ENCODE measurements at places on chromosomes 13 and 19.

DNA sequence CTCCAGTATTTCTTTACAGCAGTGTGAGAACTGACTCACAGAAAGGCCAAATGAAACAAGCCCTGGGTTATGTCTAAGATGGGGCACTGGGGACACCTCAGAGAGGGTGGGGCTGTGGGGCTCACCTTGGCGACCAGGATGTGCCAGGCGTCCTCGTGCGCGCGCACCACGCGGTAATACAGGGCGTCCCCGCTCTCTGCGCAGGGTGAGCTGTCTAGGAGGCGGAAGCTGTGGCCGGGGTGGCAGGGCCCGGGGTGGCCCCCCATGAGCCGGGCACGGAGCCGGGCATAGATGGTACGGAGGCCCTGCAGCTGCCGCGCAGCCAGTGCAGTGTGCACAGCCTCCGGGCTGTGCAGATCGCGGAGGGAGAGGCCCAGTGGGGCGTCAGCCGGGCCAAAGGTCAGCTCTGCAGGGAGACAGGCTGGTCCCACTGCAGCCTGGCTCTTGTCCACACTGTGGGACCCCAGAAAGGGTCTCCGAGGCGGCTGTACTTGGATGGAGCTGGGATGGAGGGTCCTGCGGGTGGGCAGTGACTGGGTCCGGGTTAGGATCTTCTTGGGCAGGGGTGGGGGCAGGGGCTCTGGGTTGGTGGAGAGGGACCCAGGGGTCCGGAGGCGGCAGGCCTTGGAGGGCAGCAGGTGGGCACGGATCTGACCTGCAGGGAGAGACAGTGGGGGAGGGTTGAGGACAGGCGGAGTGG is 3.4 kb downstream of the PEAK3 start:
- DNase-seq, result no peak

- no peak for DNase-seq
Measured at GRCh38 chr13:75960538-75960994, 324.4 kb downstream of the LMO7 start.

DNA sequence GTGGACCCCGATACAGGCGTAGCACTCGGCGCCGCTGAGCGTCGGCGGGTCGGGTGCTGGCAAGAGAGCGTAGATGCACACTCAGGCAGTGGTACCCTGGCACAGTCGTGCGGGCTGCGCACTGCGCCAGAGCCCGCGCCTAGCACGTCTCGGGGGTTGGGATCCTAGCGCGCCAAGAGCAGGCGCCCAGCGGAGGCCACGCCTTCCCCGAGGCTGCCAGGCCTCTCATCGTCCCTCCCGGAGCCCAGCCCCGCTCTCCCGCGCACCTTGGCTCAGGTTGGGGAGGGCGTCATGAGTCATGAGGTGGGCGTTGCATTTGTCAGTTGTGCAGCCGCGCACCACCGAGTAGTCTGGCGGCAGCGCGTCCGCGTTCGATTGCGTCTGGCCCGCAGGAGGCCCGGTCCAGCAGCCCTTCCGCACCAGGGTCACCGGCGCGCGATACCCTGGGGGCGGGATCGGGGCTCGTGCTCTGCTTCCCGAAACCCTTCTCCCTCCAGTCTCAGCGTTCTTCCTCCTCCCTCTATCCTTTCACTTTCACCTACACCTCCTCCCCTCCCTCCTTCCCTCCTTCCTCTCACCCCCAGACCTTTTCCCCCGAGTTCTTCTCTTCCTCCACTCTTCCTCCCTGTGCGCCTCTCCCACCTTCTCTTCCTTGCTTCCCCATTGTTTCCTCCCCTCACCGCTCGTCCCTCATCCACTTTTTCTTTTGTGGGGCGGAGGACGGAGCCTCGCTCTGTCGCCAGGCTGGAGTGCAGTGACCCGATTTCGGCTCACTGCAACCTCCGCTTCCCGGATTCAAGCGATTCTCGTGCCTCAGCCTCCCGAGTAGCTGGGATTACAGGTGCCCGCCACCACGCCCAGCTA is 3.5 kb downstream of the LYPD5 start:
- no peak for DNase-seq

DNA sequence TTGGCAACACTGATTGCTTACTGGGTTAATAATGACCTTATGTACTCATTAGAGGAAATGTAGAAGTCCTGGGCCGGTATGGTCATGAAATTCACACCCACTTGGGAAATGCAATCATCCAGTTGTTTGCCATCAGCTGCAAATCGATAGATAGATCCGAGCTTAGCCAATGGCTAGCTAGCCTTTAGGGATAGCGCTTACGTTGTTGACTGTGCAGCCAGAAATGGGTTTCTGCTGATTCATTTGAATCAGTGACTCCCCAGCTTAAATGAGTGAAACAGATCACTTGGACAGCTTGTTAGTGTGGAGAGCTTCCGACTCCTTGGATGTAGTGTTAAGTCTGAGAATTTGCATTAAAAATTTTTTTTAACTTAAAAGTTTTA is 11.8 kb downstream of the IL17D start:
- no peak for DNase-seq

- DNase-seq, result no peak
Measured at GRCh38 chr13:105232439-105232838, 1303.0 kb downstream of the EFNB2 start.

GRCh38 chr19:55223291-55224037 is 5.1 kb downstream of the TMEM86B start:
- no peak for DNase-seq

GRCh38 chr13:53045189-53045588 is 16.6 kb downstream of the OLFM4 start:
- no peak for DNase-seq

GRCh38 chr13:75418997-75419396 is 63.0 kb downstream of the TBC1D4 start:
- DNase-seq, result no peak

DNA sequence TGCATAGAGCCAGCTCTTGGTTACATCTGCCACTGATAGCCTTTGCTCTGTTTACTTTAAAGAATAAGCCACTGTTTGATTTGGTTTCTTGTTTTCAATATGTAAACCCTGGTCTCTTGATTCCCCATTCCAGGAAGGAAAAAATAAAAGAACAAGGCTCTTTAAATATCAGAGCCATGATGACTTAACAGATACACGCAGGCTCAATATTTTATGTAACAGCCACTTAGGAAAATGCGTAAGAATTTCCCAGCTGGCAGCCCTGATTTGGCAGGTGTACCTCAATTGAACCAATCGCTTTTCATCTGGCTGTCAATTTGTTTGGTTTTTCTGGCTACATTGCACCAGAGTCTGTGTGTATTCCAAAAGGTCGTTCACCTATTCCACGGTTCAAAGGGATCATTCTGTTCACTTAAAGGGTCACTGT is 65.6 kb downstream of the IRS2 start:
- DNase-seq, result no peak

GRCh38 chr13:46166947-46167610 is 14.9 kb downstream of the LCP1 start:
- no peak for DNase-seq

GRCh38 chr19:49680421-49681351 is 3.6 kb downstream of the PRMT1 start:
- DNase-seq, result no peak

- no peak for DNase-seq
Measured at GRCh38 chr13:27274631-27275030, 4.0 kb downstream of the RASL11A start.

GRCh38 chr13:76754414-76754813 is 131.8 kb downstream of the KCTD12 start:
- DNase-seq, result no peak

- DNase-seq, result no peak
Measured at GRCh38 chr19:40585241-40585981, 8.7 kb downstream of the SHKBP1 start.

DNA sequence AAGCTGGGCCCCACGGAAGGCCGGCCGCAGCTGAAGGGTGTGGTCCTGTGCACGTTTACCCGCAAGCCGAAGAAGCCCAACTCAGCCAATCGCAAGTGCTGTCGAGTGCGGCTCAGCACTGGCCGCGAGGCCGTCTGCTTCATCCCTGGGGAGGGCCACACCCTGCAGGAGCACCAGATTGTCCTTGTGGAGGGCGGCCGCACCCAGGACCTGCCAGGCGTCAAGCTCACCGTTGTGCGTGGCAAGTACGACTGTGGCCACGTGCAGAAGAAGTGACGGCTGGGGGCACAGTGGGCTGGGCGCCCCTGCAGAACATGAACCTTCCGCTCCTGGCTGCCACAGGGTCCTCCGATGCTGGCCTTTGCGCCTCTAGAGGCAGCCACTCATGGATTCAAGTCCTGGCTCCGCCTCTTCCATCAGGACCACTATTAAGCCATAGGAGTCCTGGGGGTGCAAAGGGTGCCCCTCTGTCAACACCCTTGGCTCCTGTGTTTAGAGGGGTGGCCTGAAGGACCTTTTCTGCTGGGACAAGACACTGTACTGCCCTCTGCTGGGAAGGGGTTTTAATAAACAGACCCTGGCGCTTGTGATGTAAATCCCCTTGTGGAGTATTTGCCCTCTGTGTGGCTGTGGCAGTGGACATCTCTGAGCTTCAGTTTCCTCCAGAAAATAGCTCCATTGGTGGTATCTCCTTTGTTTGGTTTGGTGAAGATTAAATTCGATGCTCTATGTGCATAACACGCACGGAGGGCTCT is 1.9 kb downstream of the MRPS12 start:
- no peak for DNase-seq

DNA sequence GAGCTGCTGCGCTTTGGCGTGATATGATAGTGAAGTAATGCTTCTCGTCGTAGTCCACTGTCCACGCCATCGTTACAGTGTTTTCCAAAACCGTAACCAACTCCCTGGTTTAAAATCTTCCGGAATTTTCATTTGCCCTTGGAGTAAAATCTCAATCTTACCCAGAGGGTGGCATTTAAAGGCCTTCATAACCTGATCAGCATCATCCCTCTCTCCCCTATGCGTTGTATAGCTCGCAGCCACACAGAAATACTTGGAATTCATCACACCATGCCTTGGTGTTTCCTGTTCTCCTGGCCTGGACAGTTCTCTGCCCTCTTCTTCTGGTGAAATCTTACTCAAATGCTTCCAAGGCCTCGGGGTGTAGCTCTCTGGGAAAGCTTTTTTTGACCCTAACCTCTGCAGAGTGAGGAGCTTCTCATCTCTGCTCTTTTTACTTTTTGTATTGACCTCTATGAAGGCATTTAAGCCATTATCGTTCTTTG is 839 bp downstream of the MPHOSPH8 start:
- DNase-seq, result no peak

Data from cortex of kidney (tissue), 1 donor.